ENCODE measurements at places on chromosomes 4 and X.

DNA sequence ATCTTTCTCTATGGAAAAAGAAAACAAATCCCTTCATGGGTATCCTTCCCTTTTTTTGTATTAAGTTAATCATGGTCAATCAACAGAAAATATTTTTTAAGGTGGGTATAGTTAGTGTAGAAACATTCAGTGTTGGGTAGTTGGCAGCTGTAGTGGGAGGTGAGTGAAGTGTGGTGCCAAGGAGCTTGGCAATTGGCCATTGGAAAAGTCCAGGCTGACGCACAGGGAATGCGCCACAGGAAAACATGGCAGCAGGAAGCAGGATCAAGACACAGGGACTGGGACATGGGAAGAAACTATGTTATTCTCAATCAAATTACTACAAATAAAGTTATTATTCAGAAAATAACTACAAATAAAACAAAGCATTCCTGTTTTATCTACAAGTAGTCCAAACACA is 20.0 kb downstream of the PALLD start:
- no peak for DNase-seq

GRCh38 chr4:110704748-110705439 is 82.0 kb upstream of the PITX2 start:
- DNase-seq, result peak; percentile 26

DNA sequence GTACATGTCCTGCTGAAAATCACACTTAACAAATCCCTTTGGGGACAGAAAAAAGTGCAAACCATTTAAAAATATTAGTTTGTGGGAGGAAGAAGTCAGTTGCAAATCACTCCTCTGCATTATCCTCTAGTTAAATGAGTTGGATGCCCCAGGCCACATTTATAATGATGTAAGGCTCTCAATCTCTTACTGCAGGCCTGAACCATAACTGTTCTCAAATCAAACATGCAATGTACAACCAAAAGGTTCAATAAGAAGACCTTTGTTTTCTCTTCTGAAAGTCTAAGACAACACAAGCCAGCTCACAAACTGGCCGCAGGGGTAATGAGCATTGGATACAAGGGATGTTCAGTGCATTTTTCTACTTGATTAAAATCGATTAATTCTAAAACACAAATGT is 39.7 kb downstream of the IGFBP7 start:
- no peak for DNase-seq

- DNase-seq, result no peak
Measured at GRCh38 chr4:117477925-117478324, 392.5 kb upstream of the TRAM1L1 start.

DNA sequence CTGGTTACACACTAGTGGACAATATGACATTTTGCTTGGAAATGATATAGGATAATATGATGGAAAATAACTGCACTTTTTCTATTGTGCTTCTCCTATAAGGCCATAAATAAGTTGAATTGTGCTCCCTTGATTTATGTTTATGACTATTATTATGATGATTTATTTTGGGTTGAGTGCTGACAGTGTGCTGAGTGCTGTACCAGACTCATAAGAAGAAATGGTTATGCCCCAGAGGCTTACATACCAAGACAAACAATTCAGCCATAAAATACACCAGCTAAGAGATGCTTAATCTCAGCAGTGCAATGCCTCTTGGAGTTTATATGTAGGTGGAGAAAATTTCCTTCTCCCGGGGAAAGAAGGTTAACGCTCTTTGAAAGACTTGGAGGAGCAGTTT is 199.8 kb upstream of the NOCT start:
- DNase-seq, result no peak

GRCh38 chr4:85610450-85610849 is 135.5 kb downstream of the ARHGAP24 start:
- peak; percentile 11 for DNase-seq

- peak; percentile 82 for DNase-seq
Measured at GRCh38 chr4:4792466-4792865, 67.0 kb upstream of the MSX1 start.

DNA sequence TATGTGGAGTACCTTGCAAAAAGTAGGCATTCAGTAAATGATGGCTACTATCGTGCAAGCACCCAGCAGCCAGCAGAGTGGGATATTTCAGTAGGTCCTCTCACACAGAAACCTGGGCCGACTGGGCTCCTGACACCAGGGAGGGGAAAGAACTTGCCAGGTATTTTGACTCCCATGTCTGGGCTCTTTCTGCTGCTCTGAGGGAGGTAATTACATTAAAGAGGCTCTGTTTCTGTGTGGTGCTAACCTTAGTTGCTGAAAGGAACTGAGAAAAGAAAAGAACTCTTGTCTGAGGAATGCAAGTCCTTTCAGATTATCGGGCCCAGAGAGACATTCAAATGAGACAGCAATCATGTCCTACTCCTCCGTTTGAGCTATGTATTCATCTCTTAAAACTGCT is 175.8 kb upstream of the MTMR8 start:
- DNase-seq, result no peak

GRCh38 chr4:152937336-152938236 is 1.5 kb downstream of the FHDC1 start:
- DNase-seq, result peak; percentile 94

GRCh38 chrX:104913348-104913747 is 307.1 kb downstream of the TEX13A start:
- DNase-seq, result peak; percentile 43

DNA sequence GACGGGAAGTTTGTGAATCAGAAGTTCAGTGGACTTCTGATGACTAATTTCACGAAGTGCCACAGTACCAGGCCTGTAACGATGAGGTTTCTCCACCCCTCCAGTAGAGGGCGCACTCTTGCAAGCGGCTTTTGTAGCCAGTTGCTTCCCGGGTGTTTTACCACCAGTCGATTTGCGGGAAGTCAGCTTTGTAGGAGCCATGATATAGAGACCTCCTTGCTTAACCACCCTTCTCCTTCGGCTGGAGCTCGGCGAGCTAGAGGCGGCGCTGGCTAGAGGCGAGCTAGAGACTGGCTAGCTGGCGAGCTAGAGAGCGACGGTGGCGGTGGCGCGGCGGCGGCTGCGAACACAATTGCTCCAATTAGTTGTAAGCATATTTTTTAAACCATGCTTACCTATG is 72.0 kb downstream of the IL1RAPL1 start:
- no peak for DNase-seq
